ENCODE measurements at places on chromosomes 6 and 20. TPM values are rescaled to one million over a fixed set of nuclear protein-coding genes. Genes with fewer than 3 reads are reported as not detected.

DNA sequence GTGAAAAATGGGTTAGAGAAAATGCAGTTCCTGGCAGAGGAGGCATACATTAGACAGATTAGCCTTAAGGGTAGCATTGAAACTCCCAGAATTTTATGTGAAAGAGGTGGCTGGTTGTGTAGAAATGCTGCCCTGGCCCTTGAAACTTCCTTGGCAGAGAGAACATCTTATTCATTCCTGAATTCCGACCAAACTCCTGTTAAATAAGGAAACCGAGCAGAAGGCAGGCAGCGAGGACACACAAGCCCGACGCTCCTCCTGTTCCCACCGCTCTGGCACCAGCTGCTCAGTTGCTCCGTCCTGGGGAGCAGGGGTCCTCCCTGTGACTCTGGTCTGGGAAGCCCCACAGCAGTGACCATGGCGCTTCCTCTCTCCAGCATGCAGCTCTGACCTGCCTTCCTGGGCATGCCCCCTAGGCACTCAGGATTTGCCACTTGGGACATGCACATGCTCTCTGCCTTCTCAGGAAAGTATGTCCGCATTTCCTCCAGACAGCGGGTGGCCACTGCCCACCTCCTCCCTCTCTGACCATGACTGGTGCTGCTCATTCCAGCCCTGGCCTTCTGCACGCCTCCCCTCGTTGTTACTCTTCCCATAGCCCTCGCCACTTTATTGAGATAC, 35.2 kb upstream of the CLDN20 start:
- no peak for DNase-seq

DNA sequence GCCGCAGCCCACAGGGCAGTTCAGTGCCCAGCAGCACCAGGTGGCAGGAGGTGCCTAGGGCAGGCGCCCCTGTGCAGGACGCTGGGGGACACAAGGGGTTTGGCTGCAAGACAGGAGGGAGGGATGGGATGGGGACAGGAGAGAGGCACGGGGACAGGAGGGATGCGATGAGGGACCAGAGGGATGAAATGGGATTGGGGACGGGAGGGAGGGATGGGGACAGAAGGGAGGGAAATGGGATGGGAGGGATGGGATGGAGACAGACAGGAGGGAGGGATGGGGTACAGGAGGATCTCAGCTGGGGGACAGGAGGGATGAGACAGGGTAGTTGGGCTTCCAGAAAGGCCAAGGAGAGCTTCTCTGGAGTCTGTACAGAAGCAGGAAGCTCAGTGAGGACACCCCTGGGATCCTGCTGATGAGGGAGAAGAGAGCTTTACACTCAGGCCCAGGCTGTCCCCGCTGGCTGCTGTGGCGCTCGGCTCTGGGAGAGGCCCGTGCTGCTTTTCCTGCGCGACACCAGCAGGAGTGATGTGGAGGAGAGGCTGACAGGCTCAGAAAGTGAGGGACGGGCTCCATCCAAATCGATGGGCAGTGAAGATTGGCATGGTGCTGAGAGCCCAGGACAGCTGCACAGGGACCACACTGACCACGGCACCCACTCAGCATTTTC, 400.8 kb downstream of the SMOC2 start:
- no peak for DNase-seq

Gene RSPO3
- not detected for total RNA-seq

DNA sequence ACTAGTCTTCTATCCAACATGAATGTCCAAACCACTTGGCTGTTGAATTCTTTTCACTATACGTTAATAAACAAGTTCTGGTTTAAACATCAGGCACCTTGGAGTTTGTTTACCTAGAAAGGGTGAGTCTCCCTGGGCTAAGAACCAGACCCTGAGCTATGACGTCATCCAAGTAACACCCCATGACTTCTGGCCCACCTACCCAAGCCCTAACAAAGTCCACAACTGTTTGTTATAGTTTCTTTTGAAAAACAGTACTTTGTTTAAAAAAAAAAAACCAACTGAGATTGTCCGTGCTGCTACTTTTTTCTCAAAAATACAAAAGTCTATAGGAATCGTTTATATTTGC, 146.9 kb upstream of the BEND6 start:
- DNase-seq, result no peak

DNA sequence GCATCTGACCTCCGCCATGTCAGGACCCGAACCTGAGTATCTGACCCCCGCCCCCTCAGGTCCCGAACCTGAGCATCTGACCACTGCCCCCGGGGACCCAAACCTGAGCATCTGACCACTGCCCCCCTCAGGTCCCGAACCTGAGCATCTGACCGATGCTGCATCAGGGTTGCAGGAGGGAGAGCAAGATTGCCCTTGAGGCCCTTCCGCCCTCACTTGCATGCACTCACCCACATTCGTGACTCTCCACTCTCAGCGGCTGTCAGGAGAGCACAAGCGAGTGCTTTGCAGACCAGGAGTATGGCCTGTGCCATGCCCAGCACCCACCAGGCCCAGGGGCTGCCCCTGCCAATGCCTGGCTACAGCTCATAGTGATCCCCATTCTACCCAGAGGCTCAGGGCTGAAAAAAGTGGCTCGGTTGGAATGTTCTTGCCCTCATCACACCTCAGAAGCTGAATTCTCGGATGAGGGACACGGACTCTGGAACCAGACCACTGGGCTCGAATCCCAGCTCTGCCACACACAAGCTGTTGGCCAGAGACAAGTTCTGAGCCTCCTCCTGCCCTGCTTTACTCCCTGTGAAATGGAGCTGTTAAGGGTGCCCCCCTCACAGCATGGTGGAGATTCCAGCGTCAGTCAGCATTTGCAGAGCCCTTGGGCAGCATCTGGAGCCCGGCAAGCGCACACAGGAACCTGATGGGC, 82.1 kb downstream of the DLL1 start:
- no peak for DNase-seq

DNA sequence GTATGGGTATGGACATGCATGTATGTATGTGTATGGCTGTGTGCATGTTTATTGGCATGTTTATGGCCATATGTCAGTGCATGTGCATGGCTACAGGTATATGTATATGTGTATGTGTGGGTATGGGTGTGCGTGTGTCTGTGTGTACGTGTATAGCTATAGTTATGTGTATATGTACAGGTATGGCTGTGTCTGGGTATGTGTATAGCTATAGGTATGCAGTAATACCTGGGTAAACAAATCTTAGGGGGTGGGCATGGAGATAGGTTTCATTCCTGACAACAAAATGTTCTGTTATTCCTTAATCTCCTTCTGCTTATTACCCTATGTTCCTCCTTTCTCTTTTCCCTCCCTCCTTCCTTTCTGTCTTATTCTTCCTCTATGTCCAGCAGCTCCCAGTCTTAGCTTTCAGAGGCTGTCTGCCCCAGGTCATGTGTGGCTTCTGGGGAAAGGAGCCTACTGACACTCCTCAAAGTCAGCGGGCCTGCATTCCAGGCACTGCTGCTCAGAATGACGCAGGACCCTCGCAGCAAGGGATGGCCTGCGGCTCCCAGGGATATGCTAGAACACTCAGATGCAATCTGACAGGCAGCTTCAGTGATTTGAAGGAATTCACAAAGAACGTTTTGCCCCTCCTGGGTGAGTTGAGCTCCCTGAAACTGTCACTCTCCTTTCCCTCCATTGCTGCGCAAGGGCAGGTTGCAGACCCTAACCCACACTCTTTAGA, 139.3 kb upstream of the PHACTR1 start:
- DNase-seq, result no peak

- DNase-seq, result no peak
Observed at GRCh38 chr20:18019068-18019467, 38.6 kb downstream of the OVOL2 start.

All from HT-29 (cell line).